ENCODE measurements at places on chromosomes 3 and 15. TPM values are rescaled to one million over a fixed set of nuclear protein-coding genes. Genes with fewer than 3 reads are reported as not detected.

The SST gene
- total RNA-seq: not detected

The CCDC12 gene
- total RNA-seq: 36.4 TPM

The ZDHHC19 gene
- total RNA-seq: 0.38 TPM

The GNAT1 gene
- not detected for total RNA-seq

The PRR20G gene
- not detected for total RNA-seq

The PLA2G4E gene
- total RNA-seq: 0.24 TPM

The LRRC34 gene
- total RNA-seq: 0.69 TPM

The AGBL1 gene
- 13.6 TPM for total RNA-seq

The CYP11A1 gene
- total RNA-seq: 5.0 TPM

The CPNE9 gene
- total RNA-seq: not detected

The GPR27 gene
- 0.93 TPM for total RNA-seq

The GADL1 gene
- total RNA-seq: 0.96 TPM

Data from psoas muscle (tissue), 8 donors.